Left ventricle myocardium inferior (tissue), 1 donor: ENCODE measurements at places on chromosomes 5 and 9. TPM values are rescaled to one million over a fixed set of nuclear protein-coding genes. Genes with fewer than 3 reads are reported as not detected.

DNA sequence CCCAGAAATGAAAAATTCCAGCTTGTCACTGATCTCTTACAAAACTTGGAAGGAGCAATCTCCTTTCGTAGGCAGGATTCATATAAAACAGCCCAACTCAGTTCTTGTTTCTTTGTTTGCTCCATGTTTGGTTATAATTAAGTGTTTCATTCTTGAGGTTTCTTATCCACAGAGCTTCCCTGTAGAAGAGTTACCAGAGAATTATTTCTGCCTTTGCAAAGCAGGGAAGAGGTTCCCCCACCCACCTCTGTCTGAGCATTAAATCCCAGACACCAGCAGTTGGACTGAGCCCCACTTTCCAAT is 34.1 kb upstream of the RAI14 start:
- no peak for DNase-seq

DNA sequence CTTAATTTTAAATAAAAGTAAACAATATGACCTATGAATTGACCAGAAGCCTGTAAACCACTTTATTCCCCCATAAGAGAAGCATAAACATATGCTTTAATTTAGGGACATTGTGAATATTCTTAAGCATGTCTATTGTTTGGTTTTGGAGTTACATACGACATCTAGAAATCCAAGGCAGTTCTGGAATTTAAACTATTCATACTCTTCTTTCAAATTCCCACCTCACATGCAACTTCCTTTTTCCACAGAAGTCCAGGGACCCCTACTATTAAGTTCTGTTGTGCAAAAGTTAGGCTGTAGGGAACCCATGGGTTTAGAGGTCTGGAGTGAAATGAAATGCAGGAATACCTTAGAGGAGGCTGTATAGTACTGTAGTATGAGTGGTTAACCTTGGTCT is 2.1 kb downstream of the RIC1 start:
- no peak for DNase-seq

DNA sequence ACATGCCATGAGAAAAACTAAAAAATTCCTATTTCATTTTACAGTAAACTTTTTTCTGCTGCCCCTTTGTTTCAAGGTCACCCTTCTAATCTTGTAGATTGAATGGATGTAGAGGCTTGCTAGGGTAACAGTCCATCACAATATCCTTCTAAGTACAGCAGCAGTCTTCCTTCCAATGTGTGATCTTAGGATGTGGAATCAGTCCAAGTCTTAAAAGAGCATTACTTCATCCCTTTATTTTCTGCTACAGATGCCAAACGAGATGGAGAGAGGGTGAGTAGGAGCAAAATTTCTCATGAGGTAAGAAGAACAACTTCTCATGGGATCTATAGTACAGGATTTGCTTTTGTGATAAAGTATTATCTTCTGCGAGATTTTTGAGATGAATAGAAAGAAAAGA is 704 bp upstream of the IL33 start:
- DNase-seq: no peak

DNA sequence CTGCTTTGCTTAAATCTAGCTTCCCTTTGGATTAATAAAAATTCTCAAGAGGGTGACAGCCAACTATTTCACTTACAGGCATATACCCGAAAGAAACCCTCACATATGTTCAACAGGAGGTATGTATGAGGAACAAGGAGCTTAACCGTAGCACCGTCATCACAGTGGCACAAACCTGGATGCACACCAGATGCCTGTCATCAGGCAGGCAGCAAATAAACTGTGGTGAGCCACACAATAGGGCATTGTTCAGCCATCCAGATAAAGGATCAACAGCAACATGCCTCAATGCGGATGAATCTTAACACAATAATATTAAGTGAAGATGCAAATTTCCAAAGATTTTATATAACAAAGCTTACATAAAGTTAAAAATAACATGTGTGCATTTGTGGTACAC is 5.5 kb upstream of the TNFSF15 start:
- no peak for DNase-seq

DNA sequence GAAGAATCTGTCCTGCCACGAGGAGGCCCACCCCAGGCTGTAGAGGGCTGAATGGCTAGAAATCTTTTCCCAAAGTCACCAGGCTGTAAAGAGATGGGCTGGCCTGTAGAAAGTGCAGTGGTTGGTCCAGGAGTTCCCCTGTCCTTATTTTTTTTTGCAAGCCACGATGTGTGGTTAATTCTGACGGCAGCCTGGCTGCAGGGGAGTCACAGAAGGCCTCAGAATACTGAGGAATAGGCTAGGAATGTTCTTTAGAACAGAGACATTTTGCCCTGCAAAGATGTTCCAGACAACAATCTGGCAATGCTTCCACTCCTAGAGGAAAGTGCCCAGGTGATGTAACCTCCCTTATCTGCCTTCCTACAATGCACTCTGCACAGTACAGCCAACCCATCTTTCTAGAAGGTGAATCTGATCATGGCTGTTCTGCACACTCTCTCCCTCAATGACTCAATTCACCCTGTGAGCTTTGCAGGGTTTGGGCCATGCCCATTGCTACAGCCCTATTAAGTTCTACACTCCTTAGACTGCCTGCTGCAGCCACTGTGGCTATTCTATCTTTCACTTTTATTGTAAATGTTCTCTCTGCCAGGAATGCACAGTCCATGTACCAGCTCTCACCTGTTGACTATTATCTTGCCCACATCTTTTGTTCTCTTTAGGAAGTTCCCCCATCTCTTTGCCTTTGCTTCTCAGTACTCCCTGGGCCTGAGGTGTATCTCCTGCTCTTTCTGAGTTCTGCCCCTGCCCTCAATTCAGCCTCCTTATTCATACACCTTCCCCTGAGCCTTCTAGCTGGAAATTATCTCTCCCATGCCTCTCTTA is 377.8 kb upstream of the CLINT1 start:
- DNase-seq: no peak

DNA sequence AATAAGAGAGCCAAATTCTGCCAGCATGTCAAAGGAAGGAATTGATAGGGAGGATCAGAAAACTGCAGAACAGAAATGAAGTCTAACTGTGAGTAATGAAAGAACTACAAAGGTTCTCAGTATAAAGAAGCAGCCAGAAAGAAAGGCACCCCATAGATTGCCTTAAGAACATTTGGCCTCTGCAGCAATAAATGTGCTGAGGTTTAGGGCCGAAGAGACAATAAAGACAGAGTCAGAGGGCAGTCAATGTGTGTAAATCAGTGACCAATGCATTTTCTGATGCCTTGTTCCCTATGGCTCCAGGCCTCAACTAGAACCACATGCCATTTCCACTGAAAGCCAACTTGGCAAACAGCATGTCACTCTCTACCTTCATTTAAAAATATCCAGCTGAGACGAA is 281.0 kb downstream of the HINT1 start:
- DNase-seq: no peak

DNA sequence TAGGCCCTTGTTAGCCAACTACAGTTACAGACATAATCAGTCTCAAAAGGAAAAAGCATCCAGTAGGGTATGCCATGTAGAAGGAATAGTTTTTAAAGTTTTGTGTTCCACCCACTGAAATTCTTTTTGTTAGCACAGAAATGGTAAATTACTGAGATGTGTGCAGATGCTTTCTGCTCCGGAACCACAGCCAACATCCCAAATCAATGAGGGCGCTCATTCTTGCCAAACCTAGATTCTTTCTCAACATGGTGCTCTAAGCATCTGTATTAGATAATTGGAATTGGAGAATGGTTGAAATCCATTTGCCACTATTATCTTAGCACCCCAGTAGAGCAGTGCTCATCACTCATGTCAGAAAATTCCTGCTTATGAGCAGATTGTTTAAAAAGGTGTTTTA is 127.8 kb downstream of the SEC61B start:
- no peak for DNase-seq

DNA sequence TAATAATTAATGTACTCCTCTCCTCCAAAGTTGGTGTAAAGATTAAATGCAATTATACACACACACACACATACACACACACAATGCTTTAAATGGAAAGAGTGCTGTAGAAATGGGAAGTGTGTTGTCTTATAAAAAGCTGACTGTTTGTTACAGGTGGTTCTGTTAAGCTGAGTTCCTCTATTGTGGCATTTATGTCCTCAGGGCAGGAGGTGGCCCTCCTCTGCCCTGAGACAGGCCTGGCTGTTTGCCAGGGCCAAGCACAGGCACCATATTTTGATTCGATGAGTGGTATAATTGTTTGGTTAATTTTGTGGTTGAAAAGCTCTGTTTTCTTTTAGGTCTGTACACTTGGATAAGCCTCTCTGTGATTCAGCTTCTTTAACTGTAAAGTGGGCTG is 573.9 kb downstream of the KIF4B start:
- DNase-seq: no peak

GRCh38 chr5:140631831-140632365 is 1.1 kb downstream of the CD14 start:
- DNase-seq: no peak

- no peak for DNase-seq
These were observed 15.3 kb upstream of the RPL26L1 start for GRCh38 chr5:172943906-172944305.

GRCh38 chr5:179297026-179297425 is 48.2 kb downstream of the ADAMTS2 start:
- DNase-seq: no peak

GRCh38 chr9:81841333-81841732 is 86.9 kb upstream of the SPATA31D4 start:
- no peak for DNase-seq

- no peak for DNase-seq
These were observed 776.6 kb downstream of the CDH12 start for GRCh38 chr5:22076586-22076985.

GABRA1 gene
- total RNA-seq: not detected

MZB1 gene
- total RNA-seq: 0.58 TPM

LIX1 gene
- total RNA-seq: not detected

OR1Q1 gene
- total RNA-seq: not detected
